ENCODE measurements at places on chromosomes 12 and 14.

DNA sequence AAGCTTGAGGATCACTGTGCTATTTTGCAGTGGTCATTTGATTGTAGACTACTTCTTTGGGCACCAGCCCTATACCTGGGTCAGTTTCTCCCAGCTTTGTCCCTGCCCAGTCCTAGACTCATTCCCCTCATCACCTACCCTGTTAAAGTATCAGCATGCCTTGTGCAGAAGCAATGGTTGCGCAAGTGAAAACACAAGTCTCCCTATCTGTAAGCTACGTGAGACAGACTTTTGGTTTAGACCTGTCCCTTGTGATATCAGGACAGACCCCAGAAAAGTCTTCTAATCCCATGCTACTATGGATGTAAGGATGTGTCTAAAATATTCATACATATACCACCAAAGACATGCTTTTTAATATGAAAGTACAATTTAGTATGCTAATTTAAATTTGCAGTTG lies 88.8 kb upstream of the ATP2B1 start:
- no peak for DNase-seq

- peak; percentile 13 for DNase-seq
These were observed 33.8 kb downstream of the STK38L start for GRCh38 chr12:27277846-27278260.

DNA sequence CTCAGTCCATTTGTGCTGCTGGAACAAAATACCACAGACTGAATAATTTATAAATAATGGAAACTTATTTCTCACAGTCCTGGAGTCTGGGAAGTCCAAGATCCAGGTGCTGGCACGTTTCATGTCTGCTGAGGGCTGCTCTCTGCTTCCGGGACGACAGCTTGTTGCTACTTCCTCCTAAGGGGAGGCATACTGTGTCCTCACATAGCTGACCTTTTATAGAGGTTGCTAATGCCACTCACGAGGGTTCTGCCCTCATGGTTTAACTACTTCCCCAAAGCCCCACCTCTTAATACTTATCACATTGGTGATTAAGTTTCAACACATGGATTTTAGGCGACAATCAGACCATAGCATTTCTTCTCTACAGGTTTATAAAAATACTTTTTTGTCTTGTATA lies 411.1 kb downstream of the NRXN3 start:
- no peak for DNase-seq

DNA sequence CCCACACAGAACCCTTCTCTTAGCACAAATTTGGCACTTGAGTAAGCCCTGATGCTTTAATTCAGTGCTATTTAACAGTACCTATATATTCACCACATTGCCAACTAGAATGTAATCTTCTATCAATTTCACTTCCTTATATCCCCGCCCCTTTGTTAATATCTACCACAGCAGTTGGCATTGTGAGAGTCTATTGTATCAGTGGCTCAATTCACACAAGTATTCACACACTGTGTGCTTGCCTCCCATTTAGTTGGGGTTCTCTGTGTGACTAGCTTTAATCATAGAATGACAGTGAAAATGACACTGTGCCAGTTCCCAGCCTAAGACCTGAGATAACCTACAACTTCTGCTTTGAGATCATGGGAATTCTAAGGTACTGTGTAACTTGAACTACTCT lies 103.1 kb downstream of the SEC23A start:
- DNase-seq = no peak

DNA sequence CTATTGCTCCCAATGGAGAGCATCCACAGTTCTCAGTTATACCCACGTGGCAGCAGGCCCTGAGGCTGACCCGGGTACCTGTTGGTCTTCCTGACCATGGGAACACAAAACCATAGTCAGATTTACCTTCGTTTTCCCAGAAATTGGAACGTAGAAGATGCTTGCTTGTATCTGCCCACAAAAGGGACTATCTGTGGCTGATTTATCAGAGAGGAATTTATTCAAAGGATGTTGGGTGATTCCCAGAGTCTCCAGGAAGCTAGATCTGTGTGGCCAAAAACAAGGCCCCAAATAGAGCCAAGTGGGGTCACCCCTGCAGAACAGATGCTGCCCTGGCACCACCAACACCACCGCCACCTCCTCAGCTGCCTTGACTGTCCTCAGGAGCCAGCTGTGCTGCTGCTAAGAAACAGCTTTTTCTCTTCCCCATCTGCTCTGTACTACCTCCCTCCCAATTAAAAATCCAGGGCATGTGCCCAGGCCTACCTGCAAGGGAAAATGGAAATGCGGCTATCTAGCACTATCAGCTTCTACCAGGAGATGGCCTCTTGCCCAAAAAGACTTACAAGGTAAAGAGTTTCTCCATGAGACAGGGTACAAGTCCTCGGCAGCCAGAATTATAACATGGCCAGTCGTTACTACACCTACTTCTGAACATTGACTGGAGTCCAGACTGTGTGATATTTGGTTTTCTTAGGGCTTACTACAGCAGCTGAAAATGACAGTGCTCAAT lies 128.6 kb upstream of the PLEKHG7 start:
- no peak for DNase-seq

DNA sequence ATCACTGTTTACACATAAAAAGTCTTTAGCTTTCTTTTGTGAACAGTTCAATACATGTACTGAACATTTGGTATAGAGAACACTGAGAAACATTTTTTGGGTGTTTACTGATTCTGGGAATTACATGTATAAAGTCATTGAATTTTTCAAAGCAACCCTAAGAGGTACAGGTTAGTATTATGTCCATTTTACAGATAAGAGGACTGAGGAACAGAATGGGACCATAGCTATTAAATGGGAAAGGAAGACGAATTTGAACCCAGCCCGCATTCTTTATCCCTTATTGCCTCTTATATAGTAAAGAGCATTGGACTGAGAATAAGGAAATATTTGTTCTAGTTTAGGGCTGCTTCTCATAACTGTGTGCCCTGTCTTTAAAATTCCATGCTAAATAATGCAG lies 889 bp upstream of the KANSL2 start:
- DNase-seq = no peak

GRCh38 chr12:49895773-49896172 lies 7.9 kb downstream of the FAIM2 start:
- DNase-seq = no peak

DNA sequence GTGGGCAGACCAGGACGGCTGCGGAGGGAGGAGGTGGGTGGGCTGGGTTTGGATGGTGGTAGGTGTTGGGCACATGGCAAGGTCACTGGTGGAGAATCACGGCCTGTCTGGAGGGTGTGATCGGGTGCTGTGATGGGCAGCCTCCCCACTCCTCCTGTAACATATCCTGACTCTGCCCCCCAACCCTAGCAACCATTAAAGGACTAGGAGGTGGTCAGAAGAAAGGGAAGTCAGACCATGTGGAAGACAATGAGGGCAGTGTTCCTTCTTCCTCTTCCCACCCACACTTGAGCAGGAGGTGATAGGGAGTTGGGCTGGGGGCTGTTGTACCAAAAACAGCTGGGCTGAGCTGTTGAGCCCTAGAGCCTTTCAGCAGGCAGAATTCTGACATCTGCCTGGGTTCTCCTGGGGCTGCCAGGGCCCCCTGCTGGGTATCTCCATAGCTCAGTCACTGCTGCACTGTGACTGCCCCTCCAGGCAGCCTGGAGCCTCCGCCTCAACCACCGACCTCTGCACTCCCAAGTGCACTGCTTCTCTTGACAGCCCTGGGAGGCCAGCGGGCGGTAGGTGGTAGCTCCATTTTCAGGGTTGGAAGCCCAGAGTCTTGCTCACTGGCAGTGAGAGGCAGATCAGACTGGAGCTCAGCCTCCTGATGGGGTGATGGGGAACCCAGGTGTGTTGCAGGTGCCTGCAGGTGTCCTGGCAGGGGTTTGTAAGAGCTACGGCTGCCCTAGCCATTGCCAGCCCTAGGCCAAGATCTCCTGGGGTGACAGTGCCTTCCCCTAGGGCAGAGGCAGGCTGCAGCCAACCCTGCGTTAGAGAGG lies 15.4 kb downstream of the VASH1 start:
- no peak for DNase-seq

GRCh38 chr12:128983371-128983770 lies 130.1 kb downstream of the GLT1D1 start:
- no peak for DNase-seq

DNA sequence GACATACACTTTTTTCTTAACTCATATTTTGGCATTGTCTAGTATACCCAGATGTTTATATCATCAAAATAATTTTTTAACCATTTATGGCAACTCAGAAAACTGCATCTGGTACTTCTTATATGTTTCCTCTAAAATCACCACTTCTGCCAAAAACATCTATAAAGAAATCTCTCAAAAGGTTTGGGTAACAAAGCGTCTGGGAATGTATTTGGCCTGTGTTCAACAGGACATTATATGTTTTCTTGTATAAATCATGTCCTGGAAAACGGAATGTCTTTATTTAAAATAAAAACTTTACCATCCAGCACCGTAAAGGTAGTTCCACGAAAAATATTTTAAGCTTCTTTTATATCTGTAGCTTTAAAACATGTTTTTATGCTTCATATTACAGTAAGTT lies 36.1 kb upstream of the FBLN5 start:
- DNase-seq = no peak

DNA sequence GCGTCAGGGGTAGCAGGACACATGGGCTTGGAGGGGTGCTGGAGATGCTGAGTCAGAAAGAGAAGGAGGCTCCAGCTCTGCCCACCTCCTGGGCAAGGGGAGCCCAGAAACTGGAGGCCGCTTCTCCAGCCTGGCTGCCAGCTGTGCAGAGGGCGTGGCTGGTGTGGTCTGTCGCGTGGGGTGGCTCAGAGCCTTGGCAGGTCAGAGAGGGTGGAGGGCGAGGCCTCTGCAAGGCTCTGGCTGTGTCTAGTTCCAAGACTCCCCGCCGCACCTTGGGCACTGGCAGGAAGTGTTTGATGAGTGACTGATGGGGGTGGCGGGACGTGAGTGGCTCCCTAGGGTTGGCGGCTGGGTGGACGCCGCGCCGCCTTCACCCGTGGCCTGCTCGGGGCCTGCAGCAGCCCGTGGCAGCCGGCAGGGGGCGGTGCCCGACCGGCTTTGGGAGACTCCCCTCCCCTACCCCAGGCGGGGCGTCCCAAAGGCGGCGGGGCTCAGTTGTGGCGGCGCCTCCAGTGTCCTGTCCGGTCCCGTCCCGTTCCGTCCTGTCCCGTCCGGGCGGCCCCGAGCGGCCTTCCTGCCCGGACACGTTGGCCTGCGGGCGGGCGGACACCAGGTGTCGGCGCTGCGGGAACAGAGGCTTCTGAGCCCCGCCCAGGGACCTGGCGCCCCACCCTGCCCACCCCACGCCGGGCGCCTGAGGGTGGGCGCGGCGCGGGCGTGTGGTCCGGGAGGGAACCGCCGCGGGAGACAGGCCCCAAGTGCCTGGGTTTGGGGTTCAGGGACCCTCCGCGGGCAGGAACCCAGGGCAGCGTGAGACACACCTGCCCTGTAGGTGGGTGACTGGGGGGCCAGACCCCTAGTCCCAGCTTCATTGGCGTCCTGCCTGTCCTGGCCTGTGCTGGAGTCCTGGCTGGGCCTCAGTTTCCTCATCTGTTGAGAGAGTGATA lies 39.7 kb downstream of the KRT80 start:
- DNase-seq = peak; percentile 73

- no peak for DNase-seq
These were observed 144.1 kb upstream of the PELI2 start for GRCh38 chr14:55973911-55974630.

GRCh38 chr14:55901291-55901690 lies 216.9 kb upstream of the PELI2 start:
- no peak for DNase-seq

GRCh38 chr14:64693810-64694165 lies 10.4 kb upstream of the PLEKHG3 start:
- DNase-seq = no peak

- DNase-seq = no peak
These were observed 373.2 kb downstream of the ATP23 start for GRCh38 chr12:58314610-58315009.

GRCh38 chr14:92462568-92462967 lies 51.0 kb upstream of the RIN3 start:
- no peak for DNase-seq

DNA sequence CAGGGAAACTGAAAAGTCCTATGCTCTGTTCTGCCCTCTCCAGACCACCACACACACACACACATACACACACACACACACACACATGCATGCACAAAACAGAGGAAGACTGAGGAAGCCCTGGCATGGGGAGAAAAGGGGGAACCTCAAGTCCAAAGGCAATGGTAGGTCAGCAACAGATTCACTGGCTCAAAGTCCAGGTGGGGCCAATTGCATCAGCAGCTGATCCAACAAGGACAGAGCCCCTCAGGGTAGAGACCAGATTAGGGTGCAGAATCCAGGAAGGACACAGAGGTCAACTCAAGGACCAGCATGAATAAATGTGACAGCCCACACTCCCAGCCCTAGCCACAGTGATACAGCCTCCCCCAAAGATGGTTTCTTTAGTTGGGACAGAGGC lies 425.0 kb upstream of the SOX5 start:
- DNase-seq = no peak

DNA sequence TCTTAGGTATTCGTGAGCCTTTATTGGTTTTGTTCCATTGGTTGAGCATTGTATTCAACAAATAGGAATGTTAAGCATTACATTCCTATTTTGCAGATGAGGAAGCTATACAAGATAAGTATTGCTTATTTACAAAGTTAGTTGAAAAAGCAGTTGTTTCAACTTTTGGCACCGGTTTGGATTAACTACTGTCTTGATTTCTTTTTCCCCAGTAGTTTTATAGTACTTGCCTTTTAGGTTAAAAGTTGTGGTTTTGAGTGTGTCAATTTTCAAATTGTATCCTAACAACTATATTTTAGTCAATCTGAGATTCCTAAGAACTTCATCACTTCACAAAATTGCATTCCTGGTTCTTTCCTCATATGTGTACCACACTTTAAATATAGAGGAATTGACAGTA lies 23.8 kb upstream of the MBIP start:
- no peak for DNase-seq

DNA sequence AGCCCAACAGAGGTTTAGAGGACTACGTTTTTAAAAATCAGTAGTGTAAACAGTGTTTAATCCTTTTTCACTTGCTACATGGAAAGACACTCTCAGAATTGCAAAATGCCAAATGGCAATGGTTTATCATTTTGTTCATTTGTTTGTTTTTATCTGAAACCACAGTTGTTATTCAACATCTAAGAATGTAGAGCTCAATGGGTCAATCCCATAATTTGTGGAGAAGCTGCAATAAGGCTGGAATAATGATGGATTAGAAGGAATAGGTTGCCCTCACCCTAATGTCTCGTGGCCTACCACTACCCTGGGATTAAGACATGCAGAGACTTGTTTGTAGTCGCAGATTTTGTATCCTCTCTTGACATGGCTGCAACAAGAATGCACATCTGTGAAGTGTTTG lies 115.7 kb downstream of the LLPH start:
- no peak for DNase-seq

DNA sequence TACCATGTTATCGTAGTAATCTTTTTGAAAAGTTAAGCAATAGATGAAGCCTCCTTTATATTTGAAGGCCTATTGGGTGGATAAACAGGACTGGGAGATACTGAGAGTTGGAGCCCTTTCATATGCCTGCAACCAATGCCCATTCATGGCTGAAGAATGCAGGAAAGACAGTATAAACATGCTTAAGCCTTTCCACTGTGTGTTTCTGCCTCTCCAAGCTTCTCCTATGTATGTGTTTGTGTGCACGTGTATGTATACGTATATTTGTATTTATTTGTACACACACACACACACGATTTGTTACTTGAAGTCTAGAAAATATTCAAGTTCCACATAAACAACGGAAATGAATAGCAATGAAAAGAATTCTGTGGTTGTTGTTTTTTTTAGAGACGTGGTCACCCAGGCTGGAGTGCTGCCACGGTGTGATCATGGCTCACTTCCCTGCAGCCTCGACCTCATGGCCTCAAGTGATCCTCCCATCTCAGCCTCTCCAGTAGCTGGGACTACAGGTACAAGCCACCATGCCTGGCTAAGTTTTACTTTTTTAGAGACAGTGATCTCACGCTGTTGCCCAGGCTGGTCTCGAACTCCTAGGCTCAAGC lies 1453.5 kb downstream of the AACS start:
- DNase-seq = no peak
